ENCODE measurements at places on chromosomes 1 and 21.

DNA sequence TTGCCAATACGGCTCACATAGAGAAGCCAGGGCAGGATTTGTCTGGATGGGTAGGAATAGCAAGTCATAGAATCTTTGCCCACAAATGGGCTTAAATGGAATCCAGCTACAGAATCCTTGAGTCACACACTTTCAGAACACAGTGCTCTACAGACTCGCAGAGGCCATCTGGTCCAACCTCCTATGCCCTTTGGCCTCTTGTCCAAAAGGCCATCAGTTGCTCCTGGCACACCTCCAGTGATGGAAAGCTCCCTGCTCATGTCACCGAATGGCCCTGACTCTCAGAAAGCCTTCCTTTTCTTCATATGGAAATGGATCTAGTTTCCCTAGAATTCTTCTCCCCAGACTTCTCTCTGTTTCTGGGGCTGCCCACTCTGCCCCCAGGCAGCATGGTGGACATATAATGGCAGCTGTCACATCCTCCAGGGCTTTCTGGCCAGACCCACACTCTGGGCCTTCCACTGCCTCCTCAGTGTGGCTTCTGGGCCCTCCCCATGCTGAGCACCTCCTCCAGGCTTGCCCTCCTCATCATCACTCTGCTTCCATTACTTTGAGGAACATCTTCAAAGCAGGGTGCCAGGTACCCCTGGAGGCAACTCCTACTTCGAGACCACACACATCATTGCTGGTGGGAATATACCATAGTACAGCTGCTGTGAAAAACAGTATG, 33.6 kb upstream of the TRABD2B start:
- no peak for DNase-seq

DNA sequence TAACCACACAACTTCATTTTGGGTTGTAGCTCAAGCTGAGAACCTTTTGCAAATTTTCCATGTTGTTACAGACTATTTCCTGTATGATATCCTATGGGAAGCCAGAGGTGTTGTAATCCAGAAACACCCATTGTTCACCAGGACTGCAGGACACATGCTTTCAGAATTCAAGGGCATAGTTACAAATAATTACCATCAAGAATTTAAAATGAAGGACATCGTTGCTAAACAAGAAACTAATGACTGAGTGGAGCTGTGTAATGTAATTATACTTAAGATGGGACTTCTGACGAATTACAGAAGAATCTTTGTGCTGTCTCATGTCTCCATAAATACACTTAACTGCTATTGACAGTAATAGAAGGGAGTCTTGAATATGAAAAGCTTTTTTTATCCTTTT, 47.6 kb upstream of the HOOK1 start:
- no peak for DNase-seq

GRCh38 chr1:38776466-38777065, 83.0 kb downstream of the RRAGC start:
- no peak for DNase-seq

DNA sequence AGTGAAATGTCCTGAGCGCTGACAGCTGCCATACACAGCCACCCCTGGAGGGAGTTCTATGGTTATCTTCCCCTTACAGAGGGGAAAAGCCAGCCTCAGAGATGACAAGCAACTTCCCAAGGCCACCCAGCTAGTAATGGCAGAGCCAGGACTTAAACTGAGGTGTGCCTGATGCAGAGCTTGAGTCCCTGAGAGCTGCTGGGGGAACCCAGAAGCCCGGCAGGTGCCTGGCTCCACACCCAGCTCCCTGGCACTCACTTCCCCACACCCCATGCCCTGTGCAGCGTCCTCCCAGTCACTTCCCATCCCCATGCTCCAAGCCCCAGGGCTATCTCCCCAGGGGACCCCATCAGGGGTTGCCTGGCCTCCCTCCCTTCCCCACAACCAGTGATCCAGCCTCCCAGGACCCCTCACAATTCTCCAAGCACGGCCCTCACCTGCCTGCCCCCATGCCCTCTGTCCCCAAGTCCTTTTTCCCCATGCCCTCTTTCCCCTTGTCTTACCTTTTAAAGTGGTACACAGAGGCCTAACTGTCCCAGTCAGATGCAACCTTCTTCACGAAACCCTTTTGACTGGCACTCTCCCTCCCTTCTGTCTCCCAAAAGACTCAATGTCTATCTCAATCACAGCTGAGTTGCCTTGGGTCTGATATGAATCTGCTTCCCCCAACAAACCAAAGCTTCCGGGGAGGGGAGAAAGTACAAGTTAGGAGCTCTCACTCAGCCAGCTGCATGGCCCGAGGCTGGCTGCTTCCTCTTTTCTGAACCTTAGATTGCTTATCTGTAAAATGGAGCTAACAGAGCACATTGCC, 39.8 kb upstream of the LRP8 start:
- no peak for DNase-seq

GRCh38 chr1:172499636-172500141, 33.3 kb upstream of the SUCO start:
- no peak for DNase-seq

- DNase-seq: no peak
Observed at GRCh38 chr1:174519844-174520243, 72.1 kb downstream of the GPR52 start.

GRCh38 chr1:198495631-198496030, 44.8 kb downstream of the ATP6V1G3 start:
- DNase-seq: no peak

GRCh38 chr1:4626560-4627319, 27.7 kb upstream of the AJAP1 start:
- no peak for DNase-seq

DNA sequence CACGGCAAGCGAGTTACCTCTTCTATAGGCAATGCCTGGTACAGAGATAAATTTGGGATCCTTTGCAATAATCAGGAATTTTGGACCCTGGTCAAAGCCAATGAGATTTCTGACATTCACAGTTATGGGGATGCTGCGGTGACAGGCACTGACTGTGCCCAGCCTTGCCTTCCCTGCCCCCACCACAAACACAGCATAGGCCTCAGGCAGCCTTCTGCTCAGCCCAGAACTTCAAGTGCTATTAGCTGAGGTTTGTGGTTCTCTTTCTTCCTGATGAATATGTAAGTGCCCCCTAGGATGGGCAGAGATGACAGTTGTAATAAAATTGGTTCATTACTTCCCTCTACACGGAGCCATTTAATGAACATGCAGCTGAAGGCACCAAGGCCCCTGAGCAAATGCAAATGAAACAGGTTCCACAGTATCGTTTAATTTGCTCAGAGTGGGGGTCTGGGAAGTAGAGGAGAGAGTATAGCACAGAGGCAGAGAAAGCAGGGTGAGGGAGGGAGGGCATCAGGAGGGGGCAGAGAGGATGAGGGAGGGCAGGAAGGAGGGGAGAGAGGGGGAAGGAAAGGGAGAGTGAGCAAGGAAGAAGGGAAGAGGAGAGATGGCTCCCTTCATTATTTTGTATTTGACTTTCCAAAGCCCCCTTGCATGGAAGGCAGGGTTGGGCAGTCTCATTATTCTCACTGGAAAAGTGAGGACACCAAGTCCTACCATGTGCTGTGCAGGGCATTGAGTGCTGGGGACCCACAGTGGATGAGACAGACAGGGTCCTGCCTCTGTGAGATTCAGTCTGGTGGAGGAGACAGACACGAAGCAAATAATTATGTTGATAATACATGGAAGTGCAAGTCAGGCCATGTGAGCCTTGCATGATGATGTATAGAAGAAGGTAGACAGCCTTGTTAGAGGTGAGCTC, 513.0 kb downstream of the PTPRU start:
- DNase-seq: no peak

- no peak for DNase-seq
Observed at GRCh38 chr1:215416497-215416896, 150.6 kb upstream of the KCTD3 start.

DNA sequence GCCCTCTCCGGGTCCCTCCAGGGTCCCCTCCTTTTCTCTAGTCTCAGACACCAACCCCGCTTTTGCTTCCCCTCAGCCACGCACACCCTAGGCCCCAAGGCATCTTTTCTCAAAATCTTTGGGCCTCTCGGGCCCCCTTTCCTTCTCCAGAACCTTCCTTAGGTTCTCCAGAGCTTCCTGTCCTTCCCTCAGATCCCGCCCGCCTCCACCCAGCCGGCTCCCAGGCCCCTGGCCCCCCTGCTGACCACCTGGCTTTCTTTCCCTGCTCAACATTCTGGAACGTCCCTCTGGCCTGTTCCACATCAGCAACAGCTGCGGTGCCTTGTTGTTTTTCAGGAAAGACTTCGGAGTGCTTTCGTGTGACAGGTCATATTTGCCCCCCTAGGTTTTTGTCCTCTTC, 1.2 kb downstream of the ZDHHC18 start:
- no peak for DNase-seq

DNA sequence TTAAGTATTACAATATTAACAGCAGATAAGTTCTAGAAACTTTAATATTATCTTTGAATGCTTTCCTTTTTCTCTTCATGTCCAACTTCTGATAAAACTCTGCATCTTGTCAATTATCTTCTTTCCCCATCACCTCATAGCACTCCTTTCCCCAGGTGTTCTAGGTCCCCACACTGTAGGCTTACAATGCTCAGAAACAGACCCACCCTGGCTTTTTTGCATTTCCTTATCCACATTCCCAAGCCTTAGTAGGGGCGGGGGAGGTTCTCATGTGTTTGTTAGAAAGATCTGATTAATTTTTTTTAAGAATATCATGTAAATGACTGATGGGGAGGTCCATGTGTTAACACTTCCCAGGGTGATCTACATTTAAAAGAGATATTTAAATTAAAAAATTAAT, 63.9 kb downstream of the PLPPR4 start:
- DNase-seq: no peak
